Activated CD8-positive, alpha-beta memory T cell treated with anti-CD3 and anti-CD28 coated beads for 4 hours (primary cell): ENCODE measurements at places on chromosomes 11 and 22.

DNA sequence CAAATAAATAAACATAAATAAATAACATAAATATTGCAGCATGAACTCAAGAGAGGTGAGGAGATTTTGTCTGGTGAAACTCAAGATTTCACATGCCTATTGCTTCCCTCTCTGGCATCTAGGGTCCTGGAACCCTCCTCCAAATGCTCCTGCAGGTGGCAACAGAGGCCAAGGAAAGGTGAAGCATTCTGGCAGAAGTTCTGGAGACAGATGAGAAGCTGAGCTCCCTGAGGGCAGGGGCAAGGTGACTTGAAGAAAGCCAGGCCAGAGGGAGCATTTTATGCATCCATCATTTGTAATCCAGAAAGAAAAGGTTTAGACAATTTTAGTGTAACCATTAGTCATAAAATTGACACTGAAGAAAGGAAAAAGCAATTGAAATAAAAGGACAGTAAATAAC is 64.9 kb downstream of the ENDOD1 start:
- no peak for DNase-seq

DNA sequence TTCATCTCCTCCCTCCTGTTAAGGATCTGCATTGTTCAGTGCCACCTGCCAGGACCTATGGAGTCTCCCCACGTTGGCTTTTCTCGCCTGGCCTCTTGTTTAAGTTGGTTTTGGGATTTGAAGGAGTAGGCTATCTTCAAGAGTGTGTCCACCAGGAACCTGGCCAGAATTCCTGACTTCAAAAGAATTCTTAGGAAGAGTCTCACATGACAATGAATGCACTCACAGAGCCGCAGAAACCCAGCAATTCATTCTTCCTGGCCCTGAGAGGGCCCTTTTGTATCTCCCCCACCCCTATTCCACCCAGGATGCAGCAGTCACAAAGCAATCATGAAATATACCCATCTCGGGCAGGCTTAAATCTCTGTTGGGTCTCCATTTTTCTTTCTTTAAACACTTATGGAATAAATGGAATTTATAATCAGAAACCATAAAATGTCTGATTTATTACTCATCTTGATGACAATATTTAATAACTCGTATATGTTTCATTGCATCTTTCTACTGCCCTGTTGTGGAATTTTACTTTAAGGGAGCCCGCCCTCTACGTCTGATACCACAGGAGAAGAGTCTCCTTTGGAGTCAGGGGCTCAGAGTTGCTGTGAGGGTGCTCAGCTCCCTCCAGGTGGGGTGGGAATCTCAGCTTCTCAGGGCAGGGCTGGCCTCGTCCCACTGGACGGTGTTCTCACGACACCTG is 507.0 kb downstream of the NTM start:
- no peak for DNase-seq

DNA sequence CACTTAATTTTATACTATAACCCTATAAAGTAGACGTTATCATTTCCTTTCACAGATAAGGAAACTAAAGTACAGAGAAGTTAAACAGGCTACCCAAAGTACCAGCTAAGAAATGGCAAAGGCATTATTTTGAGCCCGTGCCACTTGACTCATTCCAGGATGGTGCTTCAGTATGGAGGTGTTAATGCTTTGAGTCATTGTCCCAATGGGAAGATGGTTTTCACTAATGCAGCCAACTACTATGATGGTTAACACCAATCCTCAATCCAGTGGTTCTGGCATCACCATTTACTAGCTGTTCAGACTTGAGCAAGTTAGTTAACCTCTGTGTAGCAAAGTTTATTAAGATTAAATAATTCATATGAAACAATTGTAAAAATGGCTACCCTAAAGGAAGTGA is 123.1 kb upstream of the SLC5A12 start:
- DNase-seq: no peak

DNA sequence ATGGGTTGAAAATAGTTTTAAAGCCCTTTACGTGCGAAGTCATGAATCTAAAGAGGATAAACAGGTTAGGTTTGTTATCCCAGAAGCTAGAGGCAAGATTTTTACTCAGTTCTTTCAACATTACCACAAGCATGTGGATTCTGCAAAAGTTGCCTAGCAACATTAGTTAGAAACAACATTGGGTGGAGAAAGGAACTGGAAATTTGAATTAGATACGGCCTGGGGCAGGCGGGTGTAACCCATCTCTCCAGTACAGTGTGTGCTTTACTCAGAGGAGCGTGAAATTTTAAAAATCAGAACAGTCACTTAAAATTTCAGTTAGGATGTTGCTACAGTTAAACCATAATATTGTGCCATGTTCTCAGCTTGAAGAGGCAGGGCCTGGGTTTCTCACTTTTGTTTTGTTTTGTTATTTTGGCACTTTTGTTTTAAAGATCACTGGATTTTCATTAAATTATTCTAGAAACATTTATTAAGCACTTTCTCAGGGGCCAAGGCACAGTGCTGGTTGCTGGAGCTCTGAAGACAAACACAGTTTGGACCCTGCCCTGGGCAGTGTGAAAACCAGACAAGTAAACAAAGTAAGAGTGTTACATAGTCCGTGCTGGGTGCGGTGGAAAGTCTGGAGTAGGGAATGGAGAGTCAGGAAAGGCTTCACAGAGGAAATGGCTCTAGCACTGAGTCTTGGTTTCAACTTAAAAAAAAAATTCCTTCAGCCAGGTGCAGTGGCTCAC is 4.4 kb upstream of the WEE1 start:
- no peak for DNase-seq

GRCh38 chr11:12864316-12865156 is 144.6 kb upstream of the RASSF10 start:
- DNase-seq: no peak

DNA sequence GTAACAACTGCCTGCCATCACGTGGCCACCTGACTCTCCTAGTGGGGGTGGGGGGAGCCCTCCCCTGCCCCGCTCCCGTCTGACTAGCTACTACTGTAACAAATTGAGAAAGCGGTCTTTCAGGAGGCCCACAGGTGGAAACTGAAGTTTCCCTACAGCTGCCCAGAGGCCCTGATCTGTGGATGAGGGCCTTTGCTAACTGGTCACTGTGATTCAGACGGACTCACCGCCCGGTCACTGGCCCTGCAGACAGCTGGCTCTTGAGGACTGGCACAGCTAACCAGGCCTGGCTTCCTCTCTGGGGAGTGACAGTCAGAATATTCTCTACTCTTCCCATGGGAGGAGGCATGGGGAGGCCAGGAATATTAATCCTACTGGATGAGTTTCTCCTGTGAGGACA is 116.8 kb downstream of the ARHGAP8 start:
- no peak for DNase-seq

DNA sequence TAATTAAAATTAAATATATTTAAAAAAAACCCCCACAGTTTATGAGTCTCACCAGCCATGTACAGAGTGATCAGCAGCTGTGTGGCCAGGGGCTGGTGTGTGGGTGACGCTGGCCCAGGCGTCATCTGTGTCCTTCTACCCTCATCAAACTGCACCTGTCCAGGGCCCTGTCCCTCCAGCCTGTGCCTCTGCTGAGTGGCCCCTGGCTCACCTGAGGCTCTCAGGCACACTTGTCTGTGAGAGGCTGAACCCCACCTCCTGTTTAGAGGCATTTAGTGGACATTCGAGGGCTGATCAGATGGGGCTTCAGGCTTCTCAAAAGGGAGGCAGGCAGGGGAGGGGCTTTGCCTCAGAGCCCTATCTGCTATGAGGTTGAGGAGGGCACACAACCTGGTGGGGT is 29.9 kb upstream of the SMIM38 start:
- no peak for DNase-seq

DNA sequence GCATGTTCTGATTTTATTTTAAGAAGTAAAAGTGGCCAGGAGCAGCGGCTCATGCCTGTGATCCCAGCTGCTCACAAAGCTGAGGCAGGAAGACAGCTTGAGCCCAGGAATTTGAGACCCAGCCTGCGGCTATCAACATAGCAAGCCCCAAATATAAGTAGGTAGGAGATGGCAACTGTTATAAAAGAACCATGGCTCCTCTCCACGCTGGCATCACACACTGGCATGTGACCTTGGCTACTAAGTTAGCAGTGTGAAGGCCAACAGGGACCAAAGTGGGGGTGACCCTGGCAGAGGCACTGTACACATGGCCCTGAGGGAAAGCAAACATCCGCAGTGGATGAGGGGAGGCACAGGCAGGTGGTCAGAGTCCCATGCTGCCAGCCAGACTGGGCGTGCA is 33.0 kb downstream of the TPST2 start:
- DNase-seq: no peak

GRCh38 chr22:30038219-30038618 is 42.0 kb upstream of the HORMAD2 start:
- DNase-seq: no peak

DNA sequence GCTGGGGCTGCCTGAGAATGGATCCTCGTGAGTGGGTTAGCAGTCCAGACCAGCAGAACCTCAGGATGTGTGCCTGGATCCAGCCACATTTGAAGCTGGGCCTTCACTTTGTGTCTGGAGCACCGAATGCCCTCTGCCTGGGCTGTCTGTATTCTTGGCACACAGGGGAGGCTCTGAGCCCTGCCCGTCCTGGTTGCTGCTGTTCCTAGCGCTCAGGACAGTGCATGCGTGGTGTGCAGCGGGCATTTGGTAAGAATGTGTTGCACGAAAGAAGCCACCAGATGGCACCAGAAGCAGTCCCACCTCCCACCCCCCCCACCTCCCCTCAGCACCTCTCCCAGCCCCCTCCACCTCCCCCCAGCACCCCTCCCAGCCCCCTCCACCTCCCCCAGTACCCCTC is 4.1 kb upstream of the MAPK11 start:
- no peak for DNase-seq

DNA sequence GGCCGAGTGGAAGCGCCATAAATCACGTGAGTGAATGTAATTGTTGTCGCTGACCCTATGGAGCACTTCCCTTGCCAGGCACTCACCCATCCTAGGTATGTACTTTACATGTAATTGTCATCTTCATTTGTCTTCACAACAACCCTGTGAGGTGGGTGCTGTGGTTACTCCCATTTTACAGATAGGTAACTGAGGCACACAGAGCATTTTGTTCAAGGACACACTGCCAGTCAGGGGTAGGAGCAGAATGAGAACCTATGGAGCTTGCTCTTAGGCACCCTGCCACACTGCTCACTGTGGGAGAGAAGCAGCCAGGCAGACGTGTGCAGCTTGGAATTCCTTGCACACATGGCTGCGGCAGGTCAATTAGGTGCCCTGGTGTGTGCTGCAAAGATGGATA is 785 bp upstream of the EFCAB6 start:
- DNase-seq: no peak

GRCh38 chr22:40764763-40765441 is 54.2 kb downstream of the SLC25A17 start:
- no peak for DNase-seq
